ENCODE measurements at places on chromosomes 1 and 21. TPM values are rescaled to one million over a fixed set of nuclear protein-coding genes. Genes with fewer than 3 reads are reported as not detected.

GJA5 gene
- 2.8 TPM for total RNA-seq

AADACL4 gene
- total RNA-seq: not detected

NEGR1 gene
- total RNA-seq: 61.0 TPM

IL6R gene
- total RNA-seq: 37.5 TPM

EXTL1 gene
- 1.1 TPM for total RNA-seq

DNASE2B gene
- 0.99 TPM for total RNA-seq

CD2 gene
- 0.41 TPM for total RNA-seq

CLIC4 gene
- 409 TPM for total RNA-seq

COL6A1 gene
- total RNA-seq: 622 TPM

A3GALT2 gene
- not detected for total RNA-seq

TAS1R3 gene
- total RNA-seq: not detected

CRP gene
- total RNA-seq: not detected

SRGAP2C gene
- total RNA-seq: 24.1 TPM

ZBED6 gene
- total RNA-seq: 21.4 TPM

HTR6 gene
- total RNA-seq: not detected

ASH1L gene
- total RNA-seq: 62.4 TPM

MAB21L3 gene
- total RNA-seq: 0.28 TPM

TACSTD2 gene
- total RNA-seq: 0.54 TPM

CD52 gene
- total RNA-seq: 5.7 TPM

LRRC53 gene
- not detected for total RNA-seq

HIVEP3 gene
- 2.8 TPM for total RNA-seq

SPRR1A gene
- not detected for total RNA-seq

KRTAP21-2 gene
- total RNA-seq: not detected

PALMD gene
- total RNA-seq: 12.5 TPM

PHLDA3 gene
- 98.2 TPM for total RNA-seq

WDR64 gene
- not detected for total RNA-seq

SLC45A1 gene
- 4.8 TPM for total RNA-seq

TSPEAR gene
- not detected for total RNA-seq

CACNA1S gene
- not detected for total RNA-seq

SMPDL3B gene
- total RNA-seq: 0.71 TPM

FHAD1 gene
- total RNA-seq: not detected

SPATA45 gene
- not detected for total RNA-seq

OVAAL gene
- not detected for total RNA-seq

KRTAP13-2 gene
- not detected for total RNA-seq

PRXL2B gene
- 18.2 TPM for total RNA-seq

CELA2B gene
- not detected for total RNA-seq

EPHB2 gene
- 2.5 TPM for total RNA-seq

THRAP3 gene
- total RNA-seq: 77.8 TPM

POMGNT1 gene
- 29.9 TPM for total RNA-seq

F13B gene
- total RNA-seq: not detected

LYPD8 gene
- 1.1 TPM for total RNA-seq

Data from sigmoid colon (tissue), 7 donors.